ENCODE measurements at places on chromosomes 4 and X.

DNA sequence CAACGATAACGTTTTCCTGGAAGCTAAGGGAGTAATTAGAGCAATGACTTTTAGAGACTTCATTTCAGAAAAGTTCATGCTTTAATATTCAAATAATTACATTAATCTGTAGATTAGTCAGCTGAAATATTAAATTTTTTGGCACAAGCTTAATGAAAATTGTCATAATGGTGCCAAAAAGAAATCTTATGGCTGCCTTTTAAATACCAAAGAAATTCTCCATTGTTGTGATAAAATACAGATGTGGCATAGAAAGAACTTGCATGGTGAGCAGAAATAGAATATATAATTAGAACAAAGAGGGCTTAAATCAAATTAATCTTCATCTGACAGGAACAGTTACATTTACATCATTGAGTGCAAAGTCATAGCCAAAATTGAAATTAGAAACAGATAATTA, 263.5 kb downstream of the AFF2 start:
- no peak for DNase-seq

DNA sequence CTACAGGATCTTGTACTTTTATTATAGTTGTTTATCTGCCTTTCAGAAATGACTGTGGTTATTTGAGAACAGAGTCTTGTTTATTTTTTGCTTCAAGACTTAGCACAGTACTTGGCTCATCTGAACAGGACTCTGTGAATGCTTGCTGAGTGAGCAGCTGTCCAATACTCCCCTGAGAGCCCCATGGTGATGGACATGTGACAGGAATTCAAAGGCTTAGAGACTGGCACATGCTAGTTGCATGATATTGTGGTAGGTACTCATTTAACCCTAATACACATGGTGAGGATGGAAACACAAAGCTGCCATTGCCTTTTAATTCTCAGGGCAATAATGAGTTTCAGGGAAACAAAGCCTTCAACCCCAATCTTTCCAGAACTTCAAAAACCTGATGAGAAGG, 97.3 kb downstream of the GEMIN8 start:
- no peak for DNase-seq

- no peak for DNase-seq
Measured at GRCh38 chrX:49177338-49177833, 5.7 kb downstream of the PLP2 start.

GRCh38 chr4:39936565-39937418, 40.9 kb downstream of the PDS5A start:
- DNase-seq: peak; percentile 30

- DNase-seq: no peak
Measured at GRCh38 chr4:114284629-114285028, 305.2 kb upstream of the ARSJ start.

GRCh38 chrX:9233141-9233540, 199.2 kb upstream of the FAM9B start:
- DNase-seq: no peak

DNA sequence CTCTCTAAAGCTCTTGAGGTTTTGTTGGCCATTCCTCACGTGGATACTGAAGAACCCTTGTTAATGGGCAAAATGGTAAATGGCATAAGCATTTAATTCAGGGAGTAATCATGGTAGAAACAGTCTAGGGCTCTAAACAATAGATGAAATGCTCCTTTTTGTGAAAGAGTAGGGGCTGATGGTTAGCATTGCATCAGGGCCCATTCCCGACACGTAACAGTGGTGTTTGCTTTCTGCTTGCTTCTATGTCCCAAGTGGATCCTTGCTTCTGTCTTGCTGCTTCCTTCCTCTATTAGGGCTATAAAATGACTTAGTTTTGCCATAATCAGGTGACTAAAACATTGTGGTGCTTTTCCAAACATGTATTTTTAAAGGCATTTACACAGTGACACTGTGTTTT, 230.9 kb upstream of the AFF2 start:
- no peak for DNase-seq

DNA sequence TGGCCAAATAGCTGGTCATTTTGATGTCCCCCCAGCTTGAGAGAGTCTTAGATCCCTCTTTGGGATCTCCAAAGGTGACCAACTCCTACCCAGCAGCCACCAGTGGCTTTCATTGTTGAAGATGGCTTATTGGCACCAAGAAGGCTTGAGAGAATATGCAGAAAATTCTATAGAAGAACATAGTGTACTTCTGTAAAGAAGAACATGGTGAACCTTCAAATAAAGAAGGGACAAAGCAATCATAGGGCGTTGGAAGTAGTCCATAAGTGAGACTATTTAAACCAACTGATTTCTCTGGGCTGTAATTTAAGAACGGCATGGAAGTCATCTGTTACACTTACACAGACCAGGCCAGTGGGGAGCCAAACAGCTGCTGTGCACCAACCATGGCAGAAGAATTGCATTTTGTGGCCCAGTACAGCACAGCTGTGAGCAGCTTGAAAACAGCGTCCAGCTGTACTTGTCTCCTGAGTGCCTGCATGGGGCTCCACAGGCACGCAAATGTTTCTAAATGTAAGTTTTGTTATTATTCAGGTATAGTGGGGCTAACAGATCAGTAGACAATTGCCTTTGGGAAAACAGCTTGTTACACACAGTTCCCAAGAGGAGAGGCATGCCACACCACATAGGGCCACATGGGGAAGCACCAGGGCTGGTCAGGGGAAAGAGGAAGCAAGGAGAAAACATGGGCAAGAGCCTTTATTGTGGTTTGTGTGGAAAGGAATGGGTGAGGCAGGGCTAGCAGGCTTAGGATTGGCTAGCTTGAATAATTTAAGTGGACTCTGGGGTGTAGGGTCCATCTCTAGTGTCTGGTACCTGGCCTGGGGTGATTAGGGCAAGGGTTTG, 125.0 kb downstream of the ARHGAP6 start:
- DNase-seq: no peak

DNA sequence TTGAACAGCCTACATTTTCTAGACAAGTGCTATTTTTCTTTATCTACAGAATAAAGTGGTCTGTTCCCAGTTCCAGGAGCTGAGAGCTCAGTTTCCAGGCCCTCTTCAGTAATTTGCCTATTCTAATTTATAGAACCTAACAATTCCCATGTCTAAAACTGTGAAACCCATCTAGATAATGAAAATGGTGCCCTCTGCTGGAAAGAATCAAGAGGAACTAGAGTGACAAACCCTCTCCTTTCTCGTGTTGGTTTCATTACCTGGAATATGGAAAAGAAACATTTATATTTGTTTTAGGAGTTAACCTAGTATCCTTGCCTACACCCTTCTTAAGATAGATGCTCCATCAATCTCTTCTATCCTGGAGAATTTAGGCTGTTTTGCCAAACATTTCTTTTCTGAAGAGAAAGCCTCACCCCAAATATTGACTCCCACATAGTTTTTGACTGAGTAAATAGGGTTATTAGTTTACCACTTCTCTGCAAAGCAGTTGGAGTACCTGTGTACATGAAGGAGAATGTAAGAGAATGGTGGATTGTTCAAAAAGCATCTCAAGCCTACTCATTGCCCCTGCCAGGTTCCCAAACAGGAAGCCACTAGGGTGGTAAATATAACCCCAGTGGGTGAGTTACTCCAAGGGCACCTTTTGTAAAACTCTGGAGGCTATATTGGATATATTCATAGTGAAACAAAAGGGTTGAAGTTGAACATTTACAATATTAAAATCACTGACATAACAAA, 121.6 kb downstream of the RASL11B start:
- DNase-seq: no peak
